ENCODE measurements at places on chromosomes 12 and 14.
A peak's percentile ranks its signal among the peaks of the same experiment; 100 is the strongest.

GRCh38 chr12:64682572-64683277, 72.4 kb downstream of the RASSF3 start:
- DNase-seq: no peak

DNA sequence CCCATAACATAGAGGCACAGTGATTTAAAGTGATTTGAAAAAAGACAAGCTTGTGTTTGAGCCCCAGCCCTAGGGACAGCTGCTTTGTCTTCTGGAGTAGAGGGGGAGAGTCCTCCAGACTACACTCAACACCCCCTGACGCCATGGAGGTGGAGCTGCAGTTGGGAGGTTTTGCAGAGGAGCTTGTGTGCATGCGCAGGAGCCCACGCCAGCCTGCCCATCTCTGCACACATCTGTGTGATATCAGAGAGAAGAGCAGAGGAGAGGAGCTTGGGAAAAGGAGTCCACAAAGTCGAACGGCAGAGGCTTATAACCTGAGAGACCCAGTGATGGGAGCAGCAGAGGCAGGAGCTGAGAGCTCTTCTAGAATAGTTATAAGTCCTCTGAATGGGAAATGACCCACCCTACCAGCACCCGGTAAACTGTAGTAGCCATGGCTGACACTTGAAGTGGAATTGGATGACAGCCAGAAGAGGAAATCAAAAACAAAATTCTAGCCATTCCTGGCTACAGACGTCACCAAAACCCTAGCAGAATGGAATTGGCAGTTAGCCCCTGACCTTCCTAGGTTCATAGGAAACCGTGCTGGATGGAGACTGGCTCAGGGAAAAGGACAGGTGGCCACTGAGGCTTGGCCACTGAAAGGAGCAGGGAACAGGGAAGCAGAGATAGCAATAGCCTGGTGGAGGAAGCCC, 185.1 kb upstream of the VASH1 start:
- no peak for DNase-seq

DNA sequence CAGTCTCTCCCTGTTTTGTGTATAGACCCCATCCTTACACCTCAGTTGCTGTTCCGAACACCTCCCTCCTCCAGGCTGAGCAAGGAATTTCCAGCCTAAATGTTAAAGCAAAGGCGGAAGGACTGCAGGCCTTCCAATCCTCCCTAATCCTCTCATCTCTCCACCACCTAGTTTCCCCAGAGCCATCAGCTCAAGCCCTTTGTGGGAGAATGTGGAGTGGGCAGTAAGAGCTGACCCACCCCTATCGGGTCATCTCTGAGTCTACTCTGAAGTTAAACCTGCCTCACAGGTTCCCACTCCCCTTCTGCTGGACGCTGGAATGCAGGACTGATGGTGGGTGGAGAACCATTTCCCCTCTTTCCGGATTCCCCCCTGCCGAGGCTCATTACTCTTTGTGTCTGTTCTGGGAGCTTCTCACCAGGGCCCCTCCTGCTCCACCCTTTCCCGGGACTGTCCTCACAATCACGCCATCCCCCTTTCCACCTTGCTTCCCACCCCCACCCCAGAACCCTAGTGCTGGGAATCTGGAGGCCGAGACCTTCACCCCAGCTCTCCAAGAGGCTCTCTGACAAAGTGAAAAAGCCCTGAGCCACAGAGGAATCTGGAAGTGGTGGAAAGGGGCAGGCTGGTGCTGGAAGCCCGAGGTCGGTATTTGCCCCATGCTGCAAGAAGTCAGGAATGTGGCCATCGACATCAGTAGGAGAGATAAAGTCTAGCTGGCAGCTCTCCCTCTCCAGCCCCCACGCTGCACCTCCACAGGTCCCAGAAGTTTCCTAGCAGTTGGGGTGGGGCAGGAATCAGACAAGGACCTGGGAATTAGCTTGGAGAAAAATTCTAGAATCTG, 3.3 kb upstream of the KRT18 start:
- DNase-seq: peak; percentile 60

DNA sequence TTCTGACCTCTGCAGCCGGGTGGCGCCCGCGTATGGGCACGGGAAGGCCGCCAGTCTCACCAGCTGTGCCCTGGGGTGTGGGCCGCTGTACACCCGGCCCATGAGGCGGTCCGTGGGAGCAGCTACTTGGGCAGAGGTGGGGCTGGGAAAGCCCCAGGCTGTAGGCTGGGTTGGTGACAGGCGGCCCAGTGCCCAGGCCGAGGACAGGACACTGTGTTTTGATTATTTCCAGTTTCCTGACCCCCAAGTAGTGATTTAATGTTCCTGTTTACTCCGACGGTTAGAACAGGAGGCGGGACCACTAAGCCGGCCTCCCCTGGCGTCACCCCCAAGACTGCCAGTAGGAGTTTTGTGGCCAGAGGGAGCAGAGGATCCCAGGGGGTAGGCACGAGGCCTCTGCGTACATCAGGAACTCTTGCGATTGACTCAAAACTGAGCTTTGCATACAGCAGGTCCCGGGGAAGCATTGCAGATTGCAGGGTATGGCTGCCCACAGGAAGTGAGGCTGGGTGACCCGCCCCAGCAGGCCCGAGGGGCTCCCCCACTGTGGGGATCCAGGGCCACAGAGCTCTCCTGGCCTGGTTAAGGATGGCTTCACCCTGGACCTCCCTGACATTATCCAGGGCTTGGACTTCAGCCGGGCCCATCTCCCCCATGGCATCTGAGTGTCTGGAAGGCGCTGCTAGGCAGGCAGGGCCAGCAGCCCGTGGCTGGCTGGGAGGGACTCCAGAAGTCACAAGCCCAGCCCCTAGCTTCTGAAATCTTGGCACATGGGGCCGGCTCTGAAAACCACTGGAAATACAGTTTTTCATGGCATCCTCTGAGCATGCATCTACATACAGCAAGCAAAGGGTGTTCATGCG, 42.5 kb upstream of the DIO3 start:
- DNase-seq: no peak

GRCh38 chr12:2345902-2346301, 293.1 kb downstream of the CACNA1C start:
- no peak for DNase-seq

- no peak for DNase-seq
Measured at GRCh38 chr12:27221625-27222387, 22.3 kb upstream of the STK38L start.

GRCh38 chr12:38776647-38777046, 128.7 kb downstream of the CPNE8 start:
- DNase-seq: no peak

GRCh38 chr14:85572011-85572410, 42.1 kb downstream of the FLRT2 start:
- DNase-seq: no peak

- DNase-seq: no peak
Measured at GRCh38 chr12:68904351-68904962, 28.5 kb downstream of the CPM start.

DNA sequence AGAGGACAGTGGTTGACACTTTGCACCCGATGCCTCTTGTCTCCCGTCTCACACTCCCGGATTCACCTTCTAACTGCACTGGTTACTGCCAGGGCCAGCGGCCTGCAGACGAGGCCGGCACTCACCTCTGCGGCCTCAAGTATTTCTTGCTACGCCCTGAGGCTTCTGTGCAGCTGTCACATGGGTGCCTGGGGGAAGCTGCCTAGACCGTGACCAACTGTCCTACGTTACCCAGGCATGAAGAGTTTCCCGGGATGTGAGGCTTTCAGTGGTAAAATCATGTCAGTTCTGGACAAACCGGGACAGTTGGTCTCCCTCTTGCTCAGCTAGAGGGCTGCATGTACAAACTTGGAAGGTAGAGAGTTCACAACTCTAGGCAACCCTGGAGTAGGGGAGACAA, 274.5 kb downstream of the GLT1D1 start:
- DNase-seq: no peak

DNA sequence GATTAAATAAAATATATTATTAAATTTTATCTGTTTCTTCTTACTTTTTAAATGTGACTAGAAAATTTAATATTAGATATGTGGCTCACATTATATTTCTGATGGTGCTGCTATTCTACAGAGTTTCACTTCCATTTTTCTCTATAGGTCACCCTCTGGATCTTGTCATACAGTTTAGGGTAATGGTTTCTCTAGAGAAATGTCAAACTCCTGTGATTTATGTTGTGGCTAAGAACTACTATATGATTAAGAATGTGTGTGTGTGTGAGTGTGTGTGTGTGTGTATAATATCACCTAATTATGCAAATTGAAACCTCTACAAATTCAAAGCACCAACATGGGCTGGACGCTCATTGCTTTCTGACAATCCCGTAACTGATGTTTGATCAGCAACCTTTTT, 325.9 kb downstream of the ADAMTS20 start:
- no peak for DNase-seq

- DNase-seq: no peak
Measured at GRCh38 chr12:3559601-3560294, 68.7 kb downstream of the PRMT8 start.

GRCh38 chr12:57367121-57367520, 63.7 kb downstream of the R3HDM2 start:
- no peak for DNase-seq

GRCh38 chr12:38711054-38711453, 194.3 kb downstream of the CPNE8 start:
- no peak for DNase-seq

DNA sequence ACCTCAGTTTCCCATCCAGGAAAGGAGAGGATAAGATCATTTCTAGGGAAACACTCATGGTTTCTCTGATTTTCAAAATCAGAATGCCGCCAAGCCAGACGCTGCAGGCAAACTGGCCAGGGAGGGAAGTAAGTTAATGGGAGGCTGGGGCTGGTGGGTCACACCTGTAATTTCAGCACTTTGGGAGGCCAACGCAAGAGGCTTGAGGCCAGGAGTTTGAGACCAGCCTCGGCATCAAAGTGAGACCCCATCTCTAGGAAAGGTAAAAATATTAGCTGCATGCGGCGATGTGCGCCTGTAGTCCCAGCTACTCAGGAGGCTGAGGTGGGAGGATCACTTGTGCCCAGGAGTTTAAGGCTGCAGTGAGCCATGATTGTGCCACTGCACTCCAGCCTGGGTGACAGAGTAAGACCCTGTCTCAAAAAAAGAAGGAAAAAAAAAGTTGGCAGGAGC, 587 bp downstream of the SELPLG start:
- DNase-seq: no peak

- no peak for DNase-seq
Measured at GRCh38 chr14:53929871-53930715, 26.5 kb downstream of the BMP4 start.

- no peak for DNase-seq
Measured at GRCh38 chr14:96274543-96274942, 18.5 kb downstream of the BDKRB1 start.

DNA sequence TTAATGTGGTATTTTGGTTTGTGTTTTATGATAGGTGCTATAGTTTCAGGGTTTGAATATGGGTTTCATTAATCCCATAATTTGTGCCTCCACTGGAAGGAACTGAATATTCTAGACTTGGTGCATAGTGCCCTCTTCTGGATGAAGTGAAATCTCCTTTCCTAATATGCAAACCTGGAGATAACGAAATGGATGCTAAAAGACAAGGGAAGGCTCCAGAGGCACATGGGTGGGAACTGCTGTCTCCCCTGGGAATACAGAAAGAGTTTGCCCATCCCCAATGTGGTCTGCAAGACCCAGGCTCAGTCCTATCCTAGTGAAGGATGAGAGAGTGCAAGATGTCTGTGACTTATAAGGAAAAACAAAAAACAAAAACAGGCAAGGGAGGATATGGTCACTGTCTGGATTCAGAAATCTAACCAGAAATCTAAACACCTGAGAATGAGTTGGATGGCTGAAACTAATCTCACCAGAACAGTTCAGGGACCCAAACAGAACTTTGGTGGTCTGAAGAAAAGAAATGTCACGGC, 142.3 kb upstream of the TMPO start:
- peak; percentile 46 for DNase-seq

- no peak for DNase-seq
Measured at GRCh38 chr12:92695577-92695976, 7.2 kb upstream of the PLEKHG7 start.

- DNase-seq: peak; percentile 57
Measured at GRCh38 chr12:51823875-51824565, 24.5 kb downstream of the FIGNL2 start.

GRCh38 chr12:52865090-52865944, 16.5 kb upstream of the KRT78 start:
- DNase-seq: peak; percentile 66

GRCh38 chr14:30156571-30156970, 228.9 kb upstream of the PRKD1 start:
- DNase-seq: no peak

DNA sequence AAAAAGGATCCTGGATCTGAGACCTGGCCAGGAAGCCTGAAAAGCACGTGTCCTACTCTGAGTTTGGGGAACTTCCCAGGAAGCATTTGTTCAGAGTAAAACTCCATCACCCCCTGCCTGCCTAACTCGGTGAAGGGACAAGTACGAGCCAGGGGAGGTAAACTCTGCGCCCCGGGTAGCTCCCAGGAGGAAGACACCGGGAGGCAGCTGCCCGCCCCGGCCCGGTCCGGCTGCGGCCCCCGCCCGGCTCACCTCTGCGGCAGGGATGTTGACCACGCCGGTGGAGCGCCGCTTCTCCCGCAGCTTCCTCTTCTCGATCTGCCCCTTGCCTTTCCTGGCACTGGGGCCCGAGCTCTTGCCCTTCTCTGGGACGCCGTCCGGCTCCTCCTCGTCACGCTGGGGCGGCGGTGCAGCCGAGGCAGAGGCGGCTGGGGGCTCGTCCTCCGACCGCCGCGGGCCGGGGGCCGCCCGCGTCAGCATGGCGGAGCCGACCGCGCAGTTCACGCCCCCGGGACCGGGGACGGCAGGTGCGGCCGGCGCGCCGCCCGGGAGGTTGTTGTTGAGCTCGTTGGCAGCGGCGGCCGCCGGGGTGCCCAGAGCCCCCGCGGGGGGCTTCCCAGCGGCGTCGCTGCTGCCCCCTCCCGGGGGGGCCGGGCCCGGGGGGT, 1.2 kb downstream of the PAWR start:
- DNase-seq: peak; percentile 71

GRCh38 chr14:66045572-66046021, 440.6 kb upstream of the CCDC196 start:
- DNase-seq: peak; percentile 18

- no peak for DNase-seq
Measured at GRCh38 chr14:105836160-105836559, 309.8 kb downstream of the TMEM121 start.

DNA sequence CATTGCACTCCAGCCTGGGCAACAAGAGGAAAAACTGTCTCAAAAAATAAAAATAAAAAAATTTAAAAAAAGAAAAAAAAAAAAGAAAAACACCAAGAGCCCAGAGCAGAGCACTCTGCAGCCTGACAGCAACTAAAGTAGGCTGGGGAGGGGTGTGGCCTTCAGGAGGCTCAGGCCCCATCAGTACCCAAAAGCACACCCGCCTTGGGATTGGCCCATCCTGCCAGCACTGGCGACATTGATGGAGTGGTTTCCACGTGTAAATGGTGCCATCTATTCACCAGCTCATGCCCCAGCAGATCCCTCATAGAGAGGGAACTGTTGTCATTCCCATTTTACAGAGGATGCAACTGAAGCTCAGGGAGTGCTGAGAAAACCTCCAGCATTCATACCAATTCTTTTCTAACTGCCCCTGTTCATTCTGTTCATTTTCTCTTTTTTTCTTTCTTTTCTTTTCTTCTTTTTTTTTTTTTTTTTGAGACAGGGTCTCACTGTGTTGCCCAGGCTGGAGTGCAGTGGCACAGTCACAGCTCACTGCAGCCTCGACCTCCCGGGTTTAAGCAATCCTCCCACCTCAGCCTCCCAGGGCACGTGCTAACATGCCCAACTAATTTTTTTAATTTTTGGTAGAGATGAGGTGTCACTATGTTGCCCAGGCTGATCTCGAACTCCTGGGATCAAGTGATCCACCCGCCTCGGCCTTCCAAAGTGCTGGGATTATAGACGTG, 89.3 kb downstream of the IRF2BPL start:
- DNase-seq: no peak

- no peak for DNase-seq
Measured at GRCh38 chr14:91300283-91300895, 55.9 kb upstream of the GPR68 start.

GRCh38 chr12:41188058-41188840, at the start of gene PDZRN4:
Gene PDZRN4 (plus strand): TSS chr12:41188320.
- no peak for DNase-seq
